ENCODE measurements at places on chromosomes 4 and X.

GRCh38 chr4:25991340-25991739 lies 77.3 kb downstream of the SMIM20 start:
- no peak for DNase-seq

- DNase-seq, result no peak
These were observed 421.0 kb downstream of the ADAM29 start for GRCh38 chr4:175339100-175339707.

- no peak for DNase-seq
These were observed 93.2 kb upstream of the FAM47B start for GRCh38 chrX:34849371-34849770.

DNA sequence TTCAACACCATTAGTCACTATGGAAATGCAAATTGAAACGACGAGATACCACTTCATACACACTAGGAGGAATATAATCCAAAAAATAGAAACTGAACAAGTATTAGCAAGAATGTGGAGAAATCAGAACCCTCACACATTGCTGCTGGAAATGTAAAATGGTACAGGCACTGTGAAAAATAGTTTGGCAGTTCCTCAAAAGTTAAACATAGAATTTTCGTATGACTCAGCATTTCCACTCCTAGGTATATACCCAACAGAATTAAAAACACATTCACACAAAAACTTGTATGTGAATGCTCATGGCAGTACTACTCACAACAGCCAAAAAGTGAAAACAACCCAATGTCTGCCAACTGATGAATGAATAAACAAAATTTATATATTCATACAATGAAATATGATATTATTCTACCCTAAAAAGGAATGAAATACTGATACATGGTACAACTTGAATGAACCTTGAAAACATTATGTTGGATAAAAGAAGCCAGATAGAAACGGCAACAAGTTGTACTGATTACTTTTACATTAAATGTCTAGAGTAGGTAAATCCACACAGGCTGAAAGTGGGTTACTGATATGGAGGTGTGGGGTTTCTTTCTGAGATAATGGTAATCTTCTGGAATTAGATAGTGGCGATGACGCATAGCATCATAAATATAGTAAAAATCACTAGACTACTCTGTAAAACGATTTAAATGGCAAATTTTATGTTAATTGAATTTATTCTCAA lies 22.3 kb downstream of the TEC start:
- peak; percentile 44 for DNase-seq

GRCh38 chrX:129992181-129992580 lies 9.7 kb downstream of the BCORL1 start:
- DNase-seq, result no peak

DNA sequence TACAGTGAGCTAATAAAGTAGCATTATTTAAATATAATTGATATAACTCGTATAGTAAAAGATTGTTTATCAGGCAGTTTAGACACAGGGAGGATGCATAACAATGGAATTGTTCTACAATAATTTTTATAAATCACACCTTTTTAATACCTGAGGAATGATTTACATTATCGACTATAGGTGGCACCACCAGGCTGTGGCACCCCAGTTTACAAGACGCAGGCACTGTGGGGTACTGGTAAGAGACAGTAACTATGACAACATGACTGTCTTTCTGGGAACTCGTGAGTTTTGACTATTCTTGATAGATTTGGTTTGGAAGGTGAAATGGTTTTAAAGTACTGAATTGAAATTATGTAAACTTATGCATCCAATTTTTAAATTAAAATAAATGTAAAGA lies 27.1 kb upstream of the STBD1 start:
- DNase-seq, result no peak

GRCh38 chrX:19682712-19683331 lies 167.5 kb upstream of the MAP3K15 start:
- DNase-seq, result peak; percentile 37

GRCh38 chr4:92175250-92175649 lies 128.5 kb upstream of the GRID2 start:
- DNase-seq, result no peak

DNA sequence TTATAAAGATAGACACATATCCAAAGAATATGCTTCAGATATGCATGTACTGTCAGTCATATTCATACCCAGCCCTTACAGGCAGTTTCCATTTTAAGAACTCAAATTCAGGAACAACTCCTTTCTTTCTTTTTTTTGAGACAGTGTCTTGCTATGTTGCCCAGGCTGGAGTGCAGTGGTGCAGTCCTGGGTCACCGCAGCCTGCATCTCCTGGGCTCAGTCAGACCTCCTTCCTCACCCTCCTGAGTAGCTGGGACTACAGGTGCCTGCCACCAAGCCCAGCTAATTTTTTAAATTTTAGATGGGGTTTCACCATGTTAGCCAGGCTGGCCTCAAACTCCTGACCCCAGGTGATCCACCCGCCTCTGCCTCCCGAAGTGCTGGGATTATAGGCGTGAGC lies 34.5 kb downstream of the SNX25 start:
- DNase-seq, result no peak

GRCh38 chrX:68375803-68376202 lies 57.5 kb downstream of the OPHN1 start:
- DNase-seq, result no peak

DNA sequence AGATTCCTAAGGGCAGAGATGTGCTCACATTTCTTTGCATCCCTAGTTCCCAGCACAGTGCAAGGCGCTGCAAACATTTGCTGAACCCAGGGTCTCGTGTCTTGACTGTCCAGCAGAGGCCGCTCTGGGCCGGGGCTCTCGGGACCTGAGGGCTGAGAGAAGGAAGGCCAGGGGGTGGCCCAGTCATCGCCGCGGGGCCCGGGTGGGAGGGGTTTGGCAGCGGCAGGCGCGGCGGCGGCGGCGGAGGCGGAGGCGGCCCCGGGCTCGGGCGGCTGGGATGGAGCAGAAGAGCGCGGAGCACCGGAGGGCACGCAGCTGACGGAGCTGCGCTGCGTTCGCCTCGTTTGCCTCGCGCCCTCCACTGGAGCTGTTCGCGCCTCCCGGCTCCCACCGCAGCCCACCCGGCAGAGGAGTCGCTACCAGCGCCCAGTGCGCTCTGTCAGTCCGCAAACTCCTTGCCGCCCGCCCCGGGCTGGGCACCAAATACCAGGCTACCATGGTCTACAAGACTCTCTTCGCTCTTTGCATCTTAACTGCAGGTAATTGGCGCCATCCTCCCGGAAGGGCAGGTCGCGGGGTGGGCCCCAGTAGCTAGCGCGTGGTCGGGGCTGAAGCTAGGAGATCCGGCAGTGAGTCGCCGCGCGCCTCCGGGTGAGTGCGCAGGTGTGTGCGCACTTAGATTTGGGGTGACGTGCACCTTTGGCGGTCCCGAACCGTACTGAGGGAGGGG lies at the start of gene PARM1:
TSS of gene PARM1 (plus strand) at position 285 of the 730 bp plus-strand sequence. CDS start at position 497, 212 bp downstream.
- peak; percentile 52 for DNase-seq

DNA sequence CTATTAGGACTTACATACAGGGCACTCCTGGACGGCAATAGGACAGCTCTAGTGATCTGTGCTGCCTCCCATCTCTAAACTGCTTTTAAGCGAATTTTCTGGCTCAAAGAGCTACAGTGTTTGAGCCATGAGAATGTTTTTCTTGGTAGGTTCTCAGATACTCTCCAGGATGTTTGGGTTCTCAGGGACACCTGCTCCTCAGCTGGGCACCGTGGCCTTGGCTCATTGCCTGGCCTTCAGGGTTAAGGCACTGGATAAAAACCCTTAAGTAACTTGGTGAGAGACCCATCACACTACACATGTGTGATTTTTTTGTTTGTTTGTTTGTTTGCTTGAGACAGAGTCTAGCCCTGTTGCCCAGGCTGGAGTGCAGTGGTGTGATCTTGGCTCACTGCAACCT lies 38.5 kb upstream of the HERC5 start:
- no peak for DNase-seq

DNA sequence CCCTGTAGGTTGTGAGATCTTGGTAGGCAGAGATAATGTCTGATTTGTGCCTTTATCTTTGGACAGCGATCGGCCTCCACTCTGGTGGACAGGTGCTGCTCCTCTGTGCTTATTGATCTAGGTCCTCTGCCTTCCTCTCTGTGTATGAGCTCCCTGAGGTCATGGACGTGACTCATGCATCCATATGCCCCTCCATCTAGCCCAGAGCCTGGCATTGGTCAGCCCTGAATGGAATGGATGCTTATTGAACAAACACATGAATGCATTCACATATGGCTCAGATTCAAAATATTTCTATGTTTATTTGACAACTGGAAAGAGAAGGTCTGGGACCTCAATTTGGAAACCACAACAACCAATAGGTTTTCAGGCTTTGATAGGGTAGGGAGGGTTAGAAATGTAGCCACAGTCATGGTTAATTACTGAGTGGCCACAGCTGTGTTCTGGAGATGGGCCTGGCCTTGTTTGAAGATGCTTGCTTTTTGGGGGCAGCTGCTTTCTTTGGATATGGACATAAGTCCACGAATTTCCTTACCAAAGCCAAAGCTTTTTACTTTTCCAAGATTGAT lies 76.2 kb downstream of the SEL1L3 start:
- no peak for DNase-seq

DNA sequence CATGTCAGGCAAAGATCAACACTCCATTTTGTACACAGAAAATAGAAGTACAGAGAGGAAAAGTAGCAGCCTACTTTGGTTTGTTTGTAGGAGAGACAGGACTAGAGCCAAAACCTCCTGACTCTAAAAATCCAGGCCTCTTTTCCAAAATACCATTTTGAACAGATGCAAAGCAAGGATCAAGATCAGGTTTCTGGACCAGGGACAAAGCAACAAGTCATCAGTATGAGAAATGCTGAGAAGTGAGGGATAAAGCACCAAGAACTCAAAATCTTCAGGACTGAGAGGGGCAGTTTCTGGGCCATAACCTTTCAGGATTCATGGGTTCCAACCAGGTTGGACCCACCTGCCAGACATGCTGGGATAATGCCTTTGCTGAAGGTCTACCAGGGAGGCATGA lies 36.6 kb upstream of the MBTPS2 start:
- no peak for DNase-seq

GRCh38 chrX:40579141-40579540 lies 1.6 kb upstream of the ATP6AP2 start:
- no peak for DNase-seq

DNA sequence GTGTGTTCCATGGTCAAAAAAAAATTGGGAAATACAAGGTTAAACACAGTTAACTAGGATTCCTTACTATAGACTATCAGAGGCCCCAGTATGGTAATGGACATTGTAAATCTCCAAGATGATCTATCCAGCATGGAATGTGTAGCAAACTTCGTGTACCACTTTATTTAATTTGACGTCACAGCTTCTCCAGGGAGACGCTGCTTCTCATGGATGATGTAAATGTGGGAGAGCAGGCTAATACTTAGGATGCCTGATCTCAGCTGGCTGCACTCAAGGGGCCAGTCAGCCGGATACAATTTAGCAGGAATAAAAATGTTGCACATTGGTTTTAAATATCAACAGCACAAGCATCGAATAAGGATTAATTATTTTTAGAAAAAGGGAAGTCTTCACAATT lies 111.7 kb upstream of the HPF1 start:
- DNase-seq, result no peak

GRCh38 chr4:120718979-120719566 lies 203.5 kb downstream of the PRDM5 start:
- no peak for DNase-seq

- DNase-seq, result no peak
These were observed 77.1 kb upstream of the GABRA3 start for GRCh38 chrX:152528193-152528592.

DNA sequence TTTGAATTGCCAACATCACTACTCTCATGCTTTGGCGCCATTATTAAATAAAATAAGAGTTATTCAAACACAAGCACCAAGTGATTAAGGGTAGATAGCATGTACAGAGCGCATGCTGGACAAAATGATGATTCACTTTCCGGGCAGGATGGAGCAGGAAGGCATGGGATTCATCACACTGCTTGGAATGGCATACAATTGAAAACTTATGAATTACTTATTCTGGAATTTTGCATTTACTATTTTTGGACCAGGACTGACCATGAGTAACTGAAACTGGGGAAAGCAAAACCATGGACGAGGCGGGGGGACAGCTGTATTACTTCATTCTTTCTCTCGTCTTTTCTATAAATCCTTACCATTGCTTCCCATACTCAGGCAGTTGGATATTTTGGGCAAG lies 28.5 kb upstream of the FGF5 start:
- DNase-seq, result no peak

All from GDM1 (cell line).